Esophagus squamous epithelium (tissue), 5 donors: ENCODE measurements at places on chromosomes 16 and 17.

DNA sequence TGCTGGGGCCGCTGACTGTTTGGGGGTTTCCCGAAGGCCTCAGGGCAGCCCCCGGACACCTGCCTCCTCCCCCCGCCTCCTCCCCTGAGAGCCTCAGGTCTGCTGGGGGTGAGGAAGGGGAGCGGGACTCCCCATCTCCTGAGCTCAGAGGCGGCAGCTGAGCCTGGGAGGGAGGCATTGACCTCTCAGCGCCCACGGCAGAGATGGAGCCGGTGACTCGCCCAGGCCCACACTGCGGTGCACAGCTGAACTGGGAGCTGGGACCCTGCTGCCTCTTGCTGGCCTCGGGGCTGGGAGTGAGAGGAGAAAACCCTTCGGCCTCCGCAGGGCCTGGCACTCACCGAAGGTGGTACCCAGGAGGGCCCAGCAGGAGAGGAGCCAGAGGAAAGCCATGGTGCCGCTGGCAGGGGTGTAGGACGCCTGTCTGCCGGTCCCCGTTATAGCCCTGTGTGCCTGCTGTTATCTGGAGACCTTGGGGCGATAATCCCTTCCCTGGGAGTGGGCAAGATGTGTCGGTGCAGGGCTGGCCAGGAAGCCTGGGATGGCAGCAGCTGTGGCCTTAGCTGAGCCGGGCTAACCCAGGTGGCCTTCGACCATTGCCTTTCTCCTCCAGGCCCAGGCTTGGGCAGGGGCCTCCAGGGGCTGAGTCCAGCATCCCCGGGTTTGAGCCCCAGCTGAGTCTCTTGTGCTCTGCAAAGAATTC lies at the start of gene CTRB2:
TSS of gene CTRB2 (minus strand) at position 413 of the 703 bp plus-strand sequence. CDS start at position 393, 20 bp downstream.
- no peak for DNase-seq

DNA sequence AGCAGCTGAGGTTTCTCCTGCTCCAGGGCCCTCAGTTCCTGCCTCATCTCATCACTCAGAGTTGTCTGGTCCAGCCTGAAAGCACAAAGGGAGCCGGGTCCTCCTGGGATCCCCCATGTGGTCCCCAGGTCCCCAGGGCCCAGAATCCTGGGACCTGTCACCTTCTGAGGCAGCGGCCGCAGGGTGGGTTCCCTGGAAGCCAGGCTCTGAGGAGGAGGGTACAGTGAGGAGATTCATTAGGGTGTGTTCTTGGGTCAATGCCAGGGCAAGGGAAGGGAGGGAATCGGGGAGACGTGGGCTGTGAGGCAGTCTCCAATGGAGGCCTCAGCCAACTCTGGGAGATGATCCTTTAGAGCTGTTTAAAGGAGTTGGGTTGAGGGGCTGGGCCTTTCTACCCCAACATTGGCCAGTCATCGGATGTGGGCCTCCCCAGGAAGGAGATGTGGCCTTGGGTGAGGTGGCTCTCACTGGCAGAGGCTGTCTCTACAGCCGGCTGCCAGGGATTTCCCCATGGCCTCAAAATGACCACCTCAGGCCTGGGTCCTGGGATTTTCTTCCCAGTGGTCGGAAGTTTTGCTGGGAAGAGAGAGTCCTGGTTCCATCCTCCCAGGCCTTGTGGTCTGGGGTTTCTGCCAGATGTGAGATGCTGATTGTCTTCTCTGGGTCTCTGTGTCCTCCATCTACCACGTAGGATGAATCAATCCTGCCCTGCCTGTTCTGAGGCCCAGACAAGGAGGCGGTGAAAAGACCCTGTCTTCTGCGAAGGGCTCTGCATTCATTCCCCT lies 47.3 kb downstream of the NLRP1 start:
- no peak for DNase-seq

DNA sequence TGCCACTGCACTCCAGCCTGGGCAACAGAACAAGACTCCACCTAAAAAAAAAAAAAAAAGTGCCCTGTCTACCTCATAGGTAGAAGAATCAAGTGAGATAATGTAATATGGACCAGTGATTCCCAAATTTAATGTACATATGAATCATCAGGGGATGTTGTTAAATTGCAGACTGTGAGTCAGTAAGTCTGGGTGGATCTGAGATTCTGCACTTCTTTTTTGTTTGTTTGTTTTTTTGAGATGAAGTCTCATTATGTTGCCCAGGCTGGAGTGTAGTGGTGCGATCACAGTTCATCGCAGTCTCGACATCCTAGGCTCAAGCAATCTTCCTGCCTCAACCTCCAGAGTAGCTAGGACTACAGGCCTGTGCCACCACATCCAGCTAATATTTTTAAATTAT lies 31.6 kb downstream of the HOXB1 start:
- DNase-seq, result no peak

- no peak for DNase-seq
Measured at GRCh38 chr17:66950886-66951604, 13.5 kb upstream of the CACNG4 start.

GRCh38 chr16:10618710-10619209 lies 38.4 kb upstream of the EMP2 start:
- no peak for DNase-seq

- no peak for DNase-seq
Measured at GRCh38 chr17:19383681-19384470, 3.1 kb downstream of the MFAP4 start.

GRCh38 chr16:89121691-89122321 lies 28.2 kb downstream of the ACSF3 start:
- DNase-seq, result no peak

DNA sequence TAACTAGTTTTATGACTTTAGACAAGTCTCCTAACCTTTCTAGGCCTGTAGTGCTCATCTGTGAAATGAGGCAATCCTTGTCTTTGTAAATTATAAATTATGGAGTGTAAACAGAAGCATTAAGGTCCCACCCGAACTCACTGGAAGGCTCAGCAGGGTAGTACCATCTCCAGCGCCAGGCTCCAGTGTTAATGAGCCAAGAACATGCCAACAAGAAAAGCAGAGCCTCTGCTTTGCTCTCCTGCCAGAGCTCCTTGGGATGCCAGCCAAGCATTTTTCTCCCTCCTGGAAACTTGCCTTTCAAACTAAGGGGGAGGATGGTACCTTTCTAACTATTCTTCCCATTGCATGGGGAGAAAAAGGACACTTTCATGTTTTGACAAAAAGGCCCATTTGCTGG lies 14.9 kb downstream of the LIMD2 start:
- no peak for DNase-seq

- no peak for DNase-seq
Measured at GRCh38 chr16:8712589-8713361, 38.4 kb downstream of the ABAT start.

- DNase-seq, result no peak
Measured at GRCh38 chr17:48995974-48996721, 1.0 kb upstream of the IGF2BP1 start.

- no peak for DNase-seq
Measured at GRCh38 chr16:78994135-78994745, 606.3 kb downstream of the MAF start.

- no peak for DNase-seq
Measured at GRCh38 chr17:46819906-46820351, 1.4 kb upstream of the WNT3 start.

- DNase-seq, result no peak
Measured at GRCh38 chr16:59500601-59501000, 766.5 kb upstream of the GOT2 start.

DNA sequence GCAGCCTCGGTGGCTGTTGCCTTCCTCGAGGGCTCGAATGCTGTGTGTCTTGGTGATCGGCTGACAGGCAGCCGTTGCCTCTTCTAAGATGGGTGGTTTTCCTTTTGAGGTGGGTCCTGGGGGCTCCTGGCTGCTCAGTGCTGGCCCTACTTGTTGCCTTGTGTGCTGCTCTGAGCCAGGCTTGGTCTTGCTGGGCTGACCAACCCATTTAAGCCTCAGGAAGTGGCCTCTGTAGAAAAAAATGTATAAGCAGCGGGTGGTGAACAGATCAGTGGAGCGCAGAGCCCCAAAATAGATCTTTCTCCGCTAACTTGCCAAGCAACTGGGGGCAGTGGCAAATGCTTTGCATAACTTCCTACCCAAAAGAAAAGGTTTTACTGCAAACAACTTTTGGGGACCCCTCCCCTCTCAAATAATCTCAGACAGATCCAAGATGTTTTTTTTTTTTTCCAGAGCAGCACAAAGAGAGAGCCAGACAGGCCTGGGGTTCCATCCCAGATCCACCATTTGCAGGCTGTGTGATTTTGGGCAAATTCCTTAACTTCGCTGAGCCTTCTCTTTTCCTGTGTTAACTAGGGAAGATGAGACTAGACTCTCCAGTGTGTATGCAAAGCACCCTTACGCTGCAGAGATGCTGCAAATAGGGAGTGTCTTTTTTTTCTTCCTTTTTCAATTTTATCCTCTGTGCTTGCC lies 42.5 kb downstream of the PLCG2 start:
- no peak for DNase-seq

DNA sequence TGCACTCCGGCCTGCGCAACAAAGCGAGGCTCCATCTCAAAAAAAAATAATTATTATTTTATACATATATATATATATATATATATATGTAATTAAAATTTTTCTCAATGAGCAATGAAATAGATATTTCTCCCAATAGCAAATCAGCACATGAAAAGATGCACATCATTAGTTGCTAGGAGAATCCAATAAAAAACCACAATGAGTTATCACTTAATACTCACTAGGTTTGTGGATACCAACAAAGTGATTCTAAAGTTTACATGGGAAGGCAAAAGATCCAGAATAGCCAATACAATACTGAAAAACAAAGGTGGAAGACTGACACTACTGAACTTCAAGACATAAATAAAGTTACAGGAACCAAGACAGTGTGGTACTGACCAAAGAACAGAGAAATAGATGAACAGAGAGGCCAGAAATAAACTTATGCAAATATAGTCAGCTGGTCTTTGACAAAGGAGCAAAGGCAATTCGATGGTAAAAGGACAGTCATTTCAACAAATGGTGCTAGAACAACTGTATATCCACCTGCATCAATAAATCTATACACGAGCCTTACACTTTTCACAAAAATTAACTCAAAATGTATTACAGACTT lies 13.6 kb downstream of the SMG6 start:
- DNase-seq, result no peak
